ENCODE measurements at places on chromosomes 11 and 22. TPM values are rescaled to one million over a fixed set of nuclear protein-coding genes. Genes with fewer than 3 reads are reported as not detected.

Gene GLYATL2
- 0.91 TPM for total RNA-seq

Gene SYT9
- total RNA-seq, result not detected

Gene CDON
- total RNA-seq, result 10.6 TPM

Gene TP53AIP1
- 0.78 TPM for total RNA-seq

Gene SULT4A1
- total RNA-seq, result 7.9 TPM

Gene ZNF280B
- 4.6 TPM for total RNA-seq

Gene CFAP300
- 2.9 TPM for total RNA-seq

Gene PLAAT2
- total RNA-seq, result 9.5 TPM

- H3K4me1 ChIP-seq, result peaks cover 24% of the 10 kb centered on the region
- DNase-seq, result no peak
- no peaks in the 10 kb centered on the region for H3K36me3 ChIP-seq
- H3K27ac ChIP-seq, result no peak overlapping the region
- H3K27me3 ChIP-seq, result no peaks in the 10 kb centered on the region
Measured at GRCh38 chr11:19818619-19819018, 106.0 kb downstream of the NAV2 start.

DNA sequence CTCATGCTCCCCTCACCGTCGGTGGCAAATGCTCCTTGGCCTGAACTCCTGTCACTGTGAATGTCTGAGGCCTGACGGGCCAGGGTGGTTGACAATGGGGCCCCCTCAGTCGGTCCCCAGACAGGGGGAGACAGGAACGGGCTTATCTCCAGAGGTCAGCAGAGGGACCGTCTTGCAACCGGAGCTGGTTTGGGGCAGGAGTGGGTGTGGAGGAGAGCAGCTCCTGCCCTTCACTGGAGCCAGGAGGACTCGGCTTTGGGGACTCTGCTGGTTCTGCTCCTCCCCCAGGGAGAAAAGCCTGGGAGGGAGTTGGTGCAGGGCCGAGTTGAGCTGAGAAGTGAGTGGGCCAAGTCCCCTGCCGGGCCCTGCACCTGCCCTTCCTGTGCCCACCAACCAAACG, 354.4 kb downstream of the BRD1 start:
- H3K27ac ChIP-seq, result no peak overlapping the region
- H3K4me3 ChIP-seq, result no peak overlapping the region
- no peak for DNase-seq
- peaks cover 44% of the 10 kb centered on the region for H3K27me3 ChIP-seq

DNA sequence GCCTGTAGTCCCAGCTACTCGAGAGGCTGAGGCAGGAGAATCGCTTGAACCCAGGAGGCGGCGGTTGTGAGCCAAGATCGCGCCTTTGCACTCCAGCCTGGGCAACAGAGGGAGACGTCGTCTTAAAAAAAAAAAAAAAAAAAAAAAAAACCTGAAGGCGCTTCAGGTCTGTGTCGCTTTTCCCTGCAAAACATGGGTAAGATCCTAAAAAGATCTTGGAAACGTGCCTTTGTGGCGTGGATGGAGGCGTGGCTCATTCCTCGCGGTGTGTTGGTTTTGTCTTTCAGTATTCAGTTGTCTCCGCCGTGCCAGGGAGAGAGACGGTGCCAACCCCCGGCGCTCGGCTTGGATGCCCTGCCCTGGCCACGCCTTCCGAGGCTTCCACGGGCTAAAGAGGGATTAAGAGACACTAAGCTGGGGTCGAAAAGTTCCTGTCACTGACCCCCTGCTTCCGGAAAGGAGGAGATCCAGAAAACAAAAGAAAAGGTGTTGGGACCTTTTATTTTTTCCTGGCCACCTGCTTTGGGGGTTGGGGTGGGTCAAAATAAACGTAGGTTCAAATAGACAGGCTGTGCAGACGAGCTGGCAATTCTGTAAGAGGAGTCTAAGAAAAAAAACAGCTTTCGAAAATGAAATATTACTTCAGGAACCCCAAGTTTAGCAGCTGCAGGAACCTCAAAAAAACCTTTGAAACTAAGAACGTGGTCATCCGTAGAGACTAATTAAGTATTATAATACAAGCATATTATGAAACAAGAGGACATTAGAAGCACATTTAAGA, 1.1 kb upstream of the SLC35F2 start:
- no peaks in the 10 kb centered on the region for H3K4me1 ChIP-seq
- H3K27me3 ChIP-seq, result no peaks in the 10 kb centered on the region
- DNase-seq, result peak; percentile 44
- H3K36me3 ChIP-seq, result peaks cover 44% of the 10 kb centered on the region
- peak overlapping the region; percentile 91 for H3K4me3 ChIP-seq

DNA sequence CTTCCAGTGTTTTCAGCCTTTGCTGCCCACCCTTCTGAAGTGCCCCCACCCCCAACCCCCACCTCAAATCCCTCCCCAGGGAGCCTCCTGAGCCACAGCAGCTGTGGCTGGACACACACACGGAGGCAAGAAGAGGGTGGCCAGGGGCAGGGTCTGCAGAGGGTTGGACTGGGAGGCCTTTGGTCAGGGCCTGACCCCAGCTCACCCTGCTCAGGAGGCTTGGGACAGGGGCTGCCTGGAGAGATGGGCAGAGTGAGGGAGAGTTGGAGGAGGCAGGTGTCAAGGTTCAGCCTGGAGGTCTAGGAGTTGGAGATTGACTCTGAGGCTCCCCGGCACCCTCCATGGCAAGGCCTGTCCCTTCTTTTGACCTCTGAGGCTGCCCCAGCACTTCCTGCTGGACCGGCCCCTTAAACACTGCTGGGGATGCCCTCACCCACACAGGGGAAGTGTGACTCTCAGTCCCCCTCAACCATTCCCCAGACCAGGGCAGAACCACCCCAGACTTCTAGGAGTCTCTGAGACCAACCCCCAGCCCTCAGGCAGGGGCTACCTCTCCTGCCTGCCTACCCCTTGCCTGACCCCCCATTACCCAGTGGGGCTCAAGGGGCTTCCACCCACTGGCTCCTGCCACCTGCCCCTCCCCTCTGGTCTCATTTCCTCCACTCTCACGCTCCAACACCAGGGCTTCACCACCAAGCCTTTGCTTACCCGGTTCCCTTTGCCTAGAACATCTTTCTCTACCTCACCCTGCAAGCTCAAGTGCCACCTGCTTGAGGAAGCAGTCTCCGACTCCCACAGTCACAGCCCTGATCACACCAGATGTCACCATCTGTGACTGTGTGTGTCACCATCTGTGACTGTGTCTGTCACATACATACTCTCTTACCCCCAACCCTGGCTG, 8.6 kb downstream of the ARAP1 start:
- H3K27ac ChIP-seq, result no peak overlapping the region
- DNase-seq, result no peak
- H3K4me1 ChIP-seq, result peaks cover 26% of the 10 kb centered on the region
- H3K36me3 ChIP-seq, result peaks cover 8% of the 10 kb centered on the region

- no peaks in the 10 kb centered on the region for H3K27me3 ChIP-seq
- DNase-seq, result no peak
- H3K4me3 ChIP-seq, result no peak overlapping the region
- H3K36me3 ChIP-seq, result no peaks in the 10 kb centered on the region
Measured at GRCh38 chr11:5605849-5606248, 9.4 kb downstream of the TRIM6 start.

DNA sequence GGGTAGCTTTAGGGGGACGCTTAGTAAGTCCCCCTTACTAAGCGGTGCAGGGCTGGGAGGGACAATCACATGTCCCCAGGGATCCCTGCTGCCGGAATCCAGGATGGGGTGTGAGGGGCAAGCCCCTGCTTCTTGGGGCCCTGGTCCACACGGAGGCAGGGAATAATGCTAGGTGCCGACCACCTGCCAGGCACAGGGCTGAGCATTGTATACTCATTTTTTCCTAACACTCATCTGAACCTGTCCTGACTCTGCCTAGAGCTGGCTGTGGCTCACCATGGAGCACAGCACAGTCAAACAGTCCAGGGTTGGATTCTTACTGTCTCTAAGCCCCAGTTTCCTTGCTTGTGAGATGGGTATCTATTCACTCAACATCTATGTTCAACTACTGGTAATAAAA, 1.4 kb upstream of the LTBP3 start:
- H3K4me1 ChIP-seq, result peaks cover 69% of the 10 kb centered on the region
- no peak for DNase-seq
- H3K27me3 ChIP-seq, result no peaks in the 10 kb centered on the region
- peak overlapping the region; percentile 75 for H3K27ac ChIP-seq
- H3K4me3 ChIP-seq, result peak overlapping the region; percentile 46

GRCh38 chr11:50072226-50073112, 39.8 kb downstream of the OR4C45 start:
- DNase-seq, result no peak
- no peak overlapping the region for H3K4me3 ChIP-seq
- H3K27me3 ChIP-seq, result no peaks in the 10 kb centered on the region
- H3K4me1 ChIP-seq, result no peaks in the 10 kb centered on the region
- no peak overlapping the region for H3K27ac ChIP-seq

GRCh38 chr11:121841487-121842191, 274.4 kb downstream of the BLID start:
- no peak overlapping the region for H3K27ac ChIP-seq
- no peaks in the 10 kb centered on the region for H3K36me3 ChIP-seq
- no peaks in the 10 kb centered on the region for H3K4me1 ChIP-seq
- no peak for DNase-seq

- H3K36me3 ChIP-seq, result peaks cover 17% of the 10 kb centered on the region
- peaks cover 8% of the 10 kb centered on the region for H3K4me1 ChIP-seq
- peaks cover 78% of the 10 kb centered on the region for H3K27me3 ChIP-seq
- H3K27ac ChIP-seq, result no peak overlapping the region
- peak overlapping the region; percentile 70 for H3K4me3 ChIP-seq
Measured at GRCh38 chr11:63919267-63920125, 2.5 kb upstream of the RCOR2 start.

- H3K4me3 ChIP-seq, result no peak overlapping the region
- H3K4me1 ChIP-seq, result peaks cover 32% of the 10 kb centered on the region
- no peaks in the 10 kb centered on the region for H3K27me3 ChIP-seq
- no peak overlapping the region for H3K27ac ChIP-seq
Measured at GRCh38 chr22:39343259-39344045, 6.3 kb upstream of the SYNGR1 start.

DNA sequence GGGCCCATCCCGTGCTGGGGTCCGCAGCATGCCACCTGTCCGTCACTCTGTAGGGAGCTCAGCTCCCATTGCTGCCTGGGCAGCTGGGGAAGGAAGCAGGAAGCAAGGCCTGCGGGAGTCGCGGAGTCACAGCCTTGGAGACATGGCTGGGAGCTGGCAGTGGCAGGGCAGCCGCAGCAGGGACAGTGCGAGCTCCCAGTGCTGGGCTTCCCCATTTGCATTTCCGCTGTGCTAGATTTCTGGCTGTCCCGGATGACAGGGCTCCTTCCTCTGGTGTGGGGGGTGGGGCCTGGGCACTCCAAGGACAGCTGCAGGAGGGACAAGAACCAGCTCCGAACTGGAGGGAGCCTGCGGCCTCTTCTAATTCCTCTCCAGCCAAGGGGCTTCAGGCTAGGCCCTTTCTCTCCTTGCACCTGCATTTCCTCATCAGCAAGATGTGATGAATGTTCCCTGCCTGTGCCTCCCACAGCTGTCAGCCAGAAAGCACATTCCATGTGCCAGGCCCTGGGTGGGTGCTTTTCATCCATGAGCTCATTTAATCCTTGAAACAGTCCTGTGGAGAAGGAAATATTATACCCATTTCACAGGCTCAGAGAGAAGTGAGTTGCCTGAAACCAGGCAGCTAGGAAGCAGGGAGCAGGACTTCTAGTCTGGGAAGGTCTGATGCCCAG, 48.0 kb downstream of the MYO7A start:
- H3K4me3 ChIP-seq, result no peak overlapping the region
- no peaks in the 10 kb centered on the region for H3K4me1 ChIP-seq
- H3K27ac ChIP-seq, result no peak overlapping the region
- H3K36me3 ChIP-seq, result no peaks in the 10 kb centered on the region
- no peaks in the 10 kb centered on the region for H3K27me3 ChIP-seq

GRCh38 chr11:93895106-93895862, 44.9 kb upstream of the VSTM5 start:
- peaks cover 37% of the 10 kb centered on the region for H3K27me3 ChIP-seq
- no peaks in the 10 kb centered on the region for H3K4me1 ChIP-seq
- H3K36me3 ChIP-seq, result no peaks in the 10 kb centered on the region
- no peak overlapping the region for H3K4me3 ChIP-seq
- DNase-seq, result peak; percentile 32

GRCh38 chr11:47296045-47296444, 26.1 kb downstream of the MADD start:
- no peak for DNase-seq
- no peak overlapping the region for H3K27ac ChIP-seq
- no peaks in the 10 kb centered on the region for H3K4me1 ChIP-seq
- no peak overlapping the region for H3K4me3 ChIP-seq

GRCh38 chr11:62445314-62445740, 26.5 kb downstream of the SCGB1A1 start:
- H3K4me1 ChIP-seq, result peaks cover 7% of the 10 kb centered on the region
- no peak for DNase-seq
- H3K27ac ChIP-seq, result no peak overlapping the region
- H3K27me3 ChIP-seq, result peaks cover 9% of the 10 kb centered on the region
- H3K4me3 ChIP-seq, result no peak overlapping the region

DNA sequence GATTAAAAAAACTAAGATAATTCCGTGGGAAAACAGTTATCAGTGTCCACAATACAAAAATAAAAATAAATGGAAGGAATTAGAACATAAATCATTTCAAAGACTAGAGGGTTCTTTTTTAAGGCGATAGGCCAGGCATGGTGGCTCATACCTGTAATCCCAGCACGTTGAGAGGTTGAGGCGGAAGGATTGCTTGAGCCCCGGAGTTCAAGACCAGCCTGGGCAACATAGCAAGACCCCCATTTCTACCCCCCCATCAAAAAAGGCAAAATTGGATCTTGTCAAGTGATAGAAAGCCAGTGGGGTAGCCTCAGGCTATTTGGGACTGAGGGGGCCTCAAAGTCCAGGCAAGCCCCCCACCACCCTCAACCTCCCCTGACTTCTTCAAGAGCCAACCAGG, 20.6 kb upstream of the POLA2 start:
- DNase-seq, result no peak
- H3K4me3 ChIP-seq, result no peak overlapping the region
- no peak overlapping the region for H3K27ac ChIP-seq
- H3K27me3 ChIP-seq, result no peaks in the 10 kb centered on the region

DNA sequence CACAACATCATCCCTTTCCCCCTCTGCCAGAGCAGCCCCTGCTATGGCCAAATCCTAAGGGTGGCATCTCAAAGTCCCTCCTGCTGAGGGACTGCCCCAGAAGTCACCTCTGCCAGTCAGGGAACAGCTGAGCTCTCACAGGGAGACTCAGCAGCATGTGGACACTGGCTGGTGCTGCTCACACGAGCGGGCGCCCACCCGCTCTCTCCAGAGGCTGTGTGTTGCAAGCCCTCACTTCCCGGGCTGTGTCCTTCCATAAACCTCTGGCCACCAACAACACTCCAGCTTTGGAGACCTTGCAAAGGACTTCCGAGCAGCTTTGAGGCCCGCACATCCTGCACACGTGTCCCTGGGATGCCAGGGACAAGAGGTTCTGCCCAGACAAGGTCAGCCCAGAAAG, 2.8 kb downstream of the IGSF9B start:
- H3K4me3 ChIP-seq, result no peak overlapping the region
- H3K27me3 ChIP-seq, result peaks cover 20% of the 10 kb centered on the region
- H3K36me3 ChIP-seq, result peaks cover 18% of the 10 kb centered on the region

- H3K36me3 ChIP-seq, result no peaks in the 10 kb centered on the region
- no peak overlapping the region for H3K4me3 ChIP-seq
- peaks cover 13% of the 10 kb centered on the region for H3K27me3 ChIP-seq
- no peaks in the 10 kb centered on the region for H3K4me1 ChIP-seq
Measured at GRCh38 chr11:32333320-32333991, 101.9 kb downstream of the WT1 start.

- H3K4me3 ChIP-seq, result no peak overlapping the region
- DNase-seq, result no peak
- H3K27ac ChIP-seq, result no peak overlapping the region
- H3K4me1 ChIP-seq, result no peaks in the 10 kb centered on the region
Measured at GRCh38 chr22:27175021-27175838, 517.8 kb downstream of the MIAT start.

All from Calu3 (cell line).